Sigmoid colon (tissue), 7 donors: ENCODE measurements at places on chromosomes 16 and 17. TPM values are rescaled to one million over a fixed set of nuclear protein-coding genes. Genes with fewer than 3 reads are reported as not detected.

DNA sequence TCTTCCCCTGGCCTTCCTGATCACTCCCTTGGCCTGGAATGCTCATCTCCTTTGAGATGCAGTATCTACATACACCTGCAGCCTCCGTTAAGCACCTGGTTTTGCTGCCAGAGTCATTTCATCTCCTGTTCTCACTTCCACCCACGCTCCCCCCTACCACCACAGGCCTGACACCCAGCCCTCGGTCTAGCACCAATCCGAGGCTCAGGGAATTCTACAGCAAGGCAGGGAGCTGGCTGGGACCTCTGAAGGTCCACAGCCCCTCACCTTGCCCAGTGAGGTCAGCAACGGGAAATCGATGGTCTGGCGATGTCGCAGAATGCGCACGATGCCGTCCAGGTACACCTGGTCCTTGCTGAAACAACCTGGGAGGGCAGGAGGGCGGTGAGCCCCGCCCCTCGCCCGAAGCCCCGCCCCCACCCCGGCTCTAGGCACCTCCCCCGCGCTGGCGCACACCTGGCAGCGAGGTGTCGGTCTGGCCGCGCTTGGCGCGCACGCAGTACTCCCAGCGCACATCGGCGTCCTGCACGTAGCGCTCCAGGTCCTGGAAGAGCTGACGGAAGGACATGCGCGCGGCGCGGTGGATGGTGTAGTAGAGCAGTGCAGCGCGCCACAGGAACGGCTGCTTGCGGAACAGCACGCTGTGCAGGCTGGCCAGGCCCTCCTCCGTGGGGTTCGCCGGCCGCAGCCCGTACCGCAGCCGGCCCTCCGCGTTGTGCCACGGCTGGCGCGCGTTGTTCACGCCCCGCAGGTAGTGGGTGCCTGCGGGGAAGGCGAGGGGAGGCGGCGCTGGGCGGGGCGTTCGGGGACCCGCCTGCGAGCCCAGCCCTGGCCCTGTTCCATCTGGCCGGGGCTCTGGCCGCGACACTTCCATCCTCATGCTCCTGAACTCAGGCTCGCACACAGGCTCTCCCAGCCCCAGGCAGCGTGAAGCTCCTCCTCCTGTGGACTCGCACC, 5.7 kb downstream of the MATCAP1 start:
- no peaks in the 10 kb centered on the region for H3K27me3 ChIP-seq
- peak overlapping the region; percentile 53 for H3K27ac ChIP-seq
- H3K4me1 ChIP-seq = no peaks in the 10 kb centered on the region
- peak overlapping the region; percentile 33 for H3K4me3 ChIP-seq
- DNase-seq = peak; percentile 83
- H3K36me3 ChIP-seq = no peaks in the 10 kb centered on the region

Gene BAHCC1
- total RNA-seq = 6.4 TPM

Gene TPPP3
- 27.4 TPM for total RNA-seq

- H3K27me3 ChIP-seq = no peaks in the 10 kb centered on the region
- no peaks in the 10 kb centered on the region for H3K36me3 ChIP-seq
- H3K27ac ChIP-seq = no peak overlapping the region
These were observed 2.7 kb upstream of the GIP start for GRCh38 chr17:48970865-48971687.

GRCh38 chr17:80839970-80840369, 151.7 kb upstream of the CHMP6 start:
- no peaks in the 10 kb centered on the region for H3K27me3 ChIP-seq
- no peak overlapping the region for H3K4me3 ChIP-seq
- H3K4me1 ChIP-seq = no peaks in the 10 kb centered on the region
- peak; percentile 17 for DNase-seq
- H3K36me3 ChIP-seq = peaks cover 21% of the 10 kb centered on the region

- peak; percentile 86 for DNase-seq
- H3K36me3 ChIP-seq = no peaks in the 10 kb centered on the region
- no peak overlapping the region for H3K4me3 ChIP-seq
- H3K27me3 ChIP-seq = no peaks in the 10 kb centered on the region
- H3K4me1 ChIP-seq = no peaks in the 10 kb centered on the region
These were observed 33.4 kb upstream of the CLEC18A start for GRCh38 chr16:69917739-69918138.

- no peak overlapping the region for H3K4me3 ChIP-seq
- no peak for DNase-seq
- no peaks in the 10 kb centered on the region for H3K4me1 ChIP-seq
- H3K27ac ChIP-seq = no peak overlapping the region
These were observed 2.5 kb downstream of the PRSS8 start for GRCh38 chr16:31133046-31133501.

DNA sequence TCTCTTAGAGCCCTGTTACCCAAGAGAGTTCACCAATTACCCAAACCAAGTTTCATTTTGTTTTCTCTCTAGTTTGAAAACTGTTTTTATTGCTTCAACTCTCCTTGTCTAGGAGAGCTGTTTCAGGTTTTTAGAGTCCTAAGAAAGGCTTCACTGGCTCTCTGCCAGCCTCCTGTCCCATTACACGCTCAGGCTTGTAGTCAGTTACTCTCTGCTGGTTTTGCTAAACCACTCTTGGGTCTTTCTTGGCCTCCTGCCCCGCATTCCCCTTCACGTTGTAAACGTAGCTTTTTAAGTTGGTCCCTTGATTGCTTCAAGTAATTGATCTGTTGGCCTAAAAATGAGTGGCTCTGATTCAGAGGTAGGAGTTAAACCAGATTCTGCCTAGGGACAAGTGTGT, 529.1 kb downstream of the MAF start:
- H3K4me3 ChIP-seq = no peak overlapping the region
- no peaks in the 10 kb centered on the region for H3K27me3 ChIP-seq
- H3K27ac ChIP-seq = peak overlapping the region; percentile 65
- peak; percentile 79 for DNase-seq
- peaks cover 29% of the 10 kb centered on the region for H3K4me1 ChIP-seq

DNA sequence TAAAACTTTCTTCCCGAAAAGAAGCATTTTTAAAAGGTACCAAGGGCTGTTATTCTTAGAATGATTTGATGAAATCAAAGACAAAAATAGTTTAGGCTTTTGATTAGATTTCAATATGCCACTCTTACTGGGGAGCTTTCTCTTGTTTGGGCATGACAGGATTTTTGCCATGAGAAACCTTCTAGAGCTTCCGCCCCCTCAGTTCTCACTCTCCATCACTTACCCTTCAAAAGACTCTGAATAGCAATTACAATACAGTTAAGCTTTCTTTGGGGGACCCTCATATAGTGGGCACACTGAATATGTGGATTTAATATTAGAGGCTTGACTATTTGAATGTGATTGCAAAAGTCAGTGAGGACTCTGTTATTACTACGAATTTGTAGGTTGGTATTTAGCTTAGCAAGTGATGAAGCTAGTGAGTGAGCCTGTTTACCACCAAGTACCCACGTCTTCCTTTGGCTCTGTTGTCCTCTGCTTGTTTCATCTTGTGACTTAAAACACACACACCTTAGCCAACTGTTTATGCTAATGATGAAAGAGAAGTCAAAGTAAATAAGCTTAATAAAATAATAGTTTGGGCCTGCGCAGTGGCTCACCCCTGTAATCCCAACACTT, 158.7 kb upstream of the TBX2 start:
- H3K27ac ChIP-seq = no peak overlapping the region
- peaks cover 11% of the 10 kb centered on the region for H3K27me3 ChIP-seq
- H3K36me3 ChIP-seq = no peaks in the 10 kb centered on the region

Gene APPBP2
- 36.0 TPM for total RNA-seq

Gene PLXDC1
- total RNA-seq = 10.2 TPM

DNA sequence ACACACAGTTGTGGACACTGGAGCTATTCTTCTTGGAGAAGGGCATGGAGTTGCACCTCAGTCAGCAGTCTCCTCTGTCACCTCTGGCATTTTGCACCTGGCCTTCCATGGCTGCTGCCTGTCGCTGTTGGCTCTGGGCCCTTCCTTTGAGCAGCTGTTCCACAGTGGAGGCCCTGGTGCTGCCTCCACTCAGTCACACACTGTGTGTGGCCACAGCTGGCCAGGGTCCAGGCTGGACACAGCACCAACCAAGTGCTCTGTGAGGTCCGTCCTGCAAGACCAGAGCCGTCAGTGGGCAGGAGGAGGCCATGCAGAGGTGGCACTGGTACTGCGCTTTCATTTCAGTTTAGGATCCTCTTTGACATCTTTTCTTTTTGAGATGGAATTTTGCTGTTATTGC, 21.6 kb upstream of the MED9 start:
- no peaks in the 10 kb centered on the region for H3K36me3 ChIP-seq
- no peak overlapping the region for H3K27ac ChIP-seq
- H3K4me1 ChIP-seq = no peaks in the 10 kb centered on the region
- DNase-seq = no peak
- no peak overlapping the region for H3K4me3 ChIP-seq

- H3K4me3 ChIP-seq = no peak overlapping the region
- DNase-seq = no peak
- H3K27ac ChIP-seq = no peak overlapping the region
These were observed 2.4 kb downstream of the MIS12 start for GRCh38 chr17:5488752-5489151.

Gene CUEDC1
- 64.0 TPM for total RNA-seq

DNA sequence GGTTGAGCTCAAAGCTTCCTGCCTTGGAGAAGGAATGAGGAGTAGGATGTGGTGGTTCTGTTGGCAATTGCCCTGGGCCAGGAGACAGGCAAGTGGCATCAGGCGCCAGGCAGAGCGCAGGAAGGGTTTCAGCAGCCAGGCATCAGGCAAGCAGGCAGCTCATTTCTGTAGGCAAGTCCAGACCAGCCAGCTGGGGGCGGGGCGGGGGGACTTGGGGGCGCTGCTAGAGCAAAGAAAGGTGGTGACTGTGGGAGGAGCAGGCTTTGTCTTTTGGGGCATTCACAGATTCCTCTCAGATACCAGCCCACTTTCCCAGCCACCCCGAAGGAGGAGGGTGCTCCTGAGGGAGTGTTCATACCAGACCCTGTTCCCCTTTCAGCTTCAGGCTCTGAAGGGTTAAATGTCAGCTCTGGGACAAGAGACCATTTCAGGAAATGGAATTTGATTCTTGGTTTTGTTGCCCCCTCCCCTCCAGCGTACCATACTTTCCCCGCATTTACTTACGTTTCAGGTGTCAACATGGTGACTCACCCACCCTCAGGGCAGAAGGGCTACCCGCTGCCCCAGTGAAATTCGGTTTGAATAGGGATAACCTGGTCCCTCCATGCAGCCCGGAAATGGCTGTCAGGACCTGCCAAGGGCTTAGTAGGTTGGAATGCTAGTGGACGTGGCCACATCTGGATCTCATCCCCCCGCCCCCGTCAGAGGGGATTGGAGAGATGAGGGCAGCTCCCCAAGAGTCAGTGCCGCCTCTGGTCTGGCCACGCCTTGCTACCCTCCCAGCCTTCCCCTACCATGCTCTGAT, 13.2 kb downstream of the NGFR start:
- H3K4me3 ChIP-seq = no peak overlapping the region
- H3K36me3 ChIP-seq = no peaks in the 10 kb centered on the region
- H3K27me3 ChIP-seq = peaks cover 7% of the 10 kb centered on the region
- no peaks in the 10 kb centered on the region for H3K4me1 ChIP-seq

GRCh38 chr16:79721270-79721669, 120.7 kb upstream of the MAF start:
- H3K4me3 ChIP-seq = no peak overlapping the region
- DNase-seq = no peak
- no peaks in the 10 kb centered on the region for H3K36me3 ChIP-seq
- H3K4me1 ChIP-seq = peaks cover 9% of the 10 kb centered on the region
- H3K27me3 ChIP-seq = no peaks in the 10 kb centered on the region

- peaks cover 30% of the 10 kb centered on the region for H3K4me1 ChIP-seq
- DNase-seq = no peak
- no peaks in the 10 kb centered on the region for H3K27me3 ChIP-seq
- H3K36me3 ChIP-seq = no peaks in the 10 kb centered on the region
- H3K27ac ChIP-seq = peak overlapping the region; percentile 91
These were observed 678 bp upstream of the AKAP10 start for GRCh38 chr17:19978209-19978802.

GRCh38 chr17:9531034-9531433, 44.6 kb downstream of the STX8 start:
- H3K27me3 ChIP-seq = no peaks in the 10 kb centered on the region
- H3K36me3 ChIP-seq = no peaks in the 10 kb centered on the region
- DNase-seq = no peak
- no peak overlapping the region for H3K4me3 ChIP-seq
- no peak overlapping the region for H3K27ac ChIP-seq

Gene POLR3E
- total RNA-seq = 39.3 TPM

GRCh38 chr16:4390266-4391260, 18.9 kb downstream of the VASN start:
- no peaks in the 10 kb centered on the region for H3K27me3 ChIP-seq
- peaks cover 3% of the 10 kb centered on the region for H3K36me3 ChIP-seq
- H3K27ac ChIP-seq = no peak overlapping the region
- DNase-seq = no peak
- no peak overlapping the region for H3K4me3 ChIP-seq
- no peaks in the 10 kb centered on the region for H3K4me1 ChIP-seq

DNA sequence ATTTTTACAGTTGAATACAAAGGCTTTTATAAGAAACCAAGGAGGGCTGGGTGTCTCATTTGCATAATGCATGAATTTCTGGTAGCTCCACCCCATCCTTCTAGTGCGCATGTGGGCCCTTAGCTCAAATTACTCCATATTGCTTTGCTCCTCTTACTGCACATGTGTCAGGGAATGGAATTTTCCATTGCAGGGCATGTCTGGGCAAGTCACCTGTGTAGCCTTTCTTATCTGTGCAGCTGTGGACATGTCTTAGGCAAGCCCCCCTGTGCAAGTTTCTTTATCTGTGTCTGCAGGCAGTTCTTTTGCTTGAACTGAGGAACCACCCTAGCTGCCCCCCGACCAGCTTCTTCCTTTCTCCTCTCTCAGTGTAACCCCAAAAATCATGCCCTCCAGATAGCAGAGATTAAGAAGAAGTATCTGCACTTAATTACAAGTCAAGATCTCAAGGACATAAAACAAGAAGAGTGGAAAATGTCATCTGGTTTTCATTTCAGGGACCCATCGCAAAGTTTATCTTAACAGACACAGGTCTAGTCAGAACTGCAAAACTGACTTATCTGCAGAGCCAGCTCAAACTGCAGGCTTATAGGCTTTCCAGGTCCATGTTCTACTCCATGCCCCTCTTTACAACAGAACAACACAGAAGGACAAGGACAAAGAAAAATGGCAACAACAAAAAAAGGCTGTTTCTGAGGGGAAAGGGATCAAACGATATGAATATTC, 137.9 kb upstream of the HS3ST4 start:
- no peak overlapping the region for H3K27ac ChIP-seq
- H3K4me3 ChIP-seq = no peak overlapping the region
- H3K4me1 ChIP-seq = no peaks in the 10 kb centered on the region
- no peaks in the 10 kb centered on the region for H3K27me3 ChIP-seq

Gene ODAD4
- total RNA-seq = 1.6 TPM

GRCh38 chr16:73046202-73046848, 1.6 kb downstream of the ZFHX3 start:
- peak overlapping the region; percentile 78 for H3K4me3 ChIP-seq
- H3K27me3 ChIP-seq = no peaks in the 10 kb centered on the region
- H3K27ac ChIP-seq = peak overlapping the region; percentile 98
- H3K4me1 ChIP-seq = peaks cover 92% of the 10 kb centered on the region
- DNase-seq = no peak
- H3K36me3 ChIP-seq = no peaks in the 10 kb centered on the region

Gene KCNJ18
- total RNA-seq = not detected
